ENCODE measurements at places on chromosomes 1 and 21.

DNA sequence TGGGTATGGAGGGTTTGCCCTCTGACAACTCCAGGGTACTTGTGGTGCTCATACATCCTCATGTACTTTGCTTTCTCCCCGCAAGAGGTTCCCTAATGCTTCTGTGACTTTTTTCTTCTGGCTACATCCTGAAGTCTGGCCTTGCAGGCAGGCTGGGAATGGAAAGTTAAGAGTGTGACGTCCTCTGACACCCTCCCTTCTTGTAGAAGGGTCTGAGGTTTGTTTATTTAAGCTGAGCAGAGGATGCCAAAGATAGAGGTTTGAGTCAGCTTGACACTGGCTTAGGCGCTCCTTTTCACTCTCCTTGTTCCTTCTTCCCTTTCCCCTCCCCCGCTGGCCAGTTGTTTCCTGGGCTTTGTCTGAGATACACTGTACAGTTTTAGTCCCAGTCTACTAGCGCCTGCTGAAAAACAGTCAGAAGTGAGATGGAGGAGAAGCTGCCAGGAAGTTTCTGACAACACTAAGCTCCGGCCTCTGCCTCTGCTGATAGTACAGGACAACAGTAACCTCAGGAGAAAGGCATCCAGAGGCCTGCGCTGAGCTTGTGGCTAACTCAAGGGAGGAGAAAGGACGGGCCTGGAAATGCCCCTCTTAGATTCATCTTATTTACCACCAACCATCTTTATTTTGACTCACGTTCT is at the start of gene MACF1:
Gene MACF1, plus strand, starts transcription at position 255 of the 641 bp plus-strand sequence. Its CDS starts 328 bp downstream, at position 583.
- no peaks in the 10 kb centered on the region for H3K27me3 ChIP-seq
- H3K36me3 ChIP-seq, result no peaks in the 10 kb centered on the region
- H3K4me3 ChIP-seq, result no peak within 1 kb of the TSS
- peak within 1 kb of the TSS; percentile 77 for H3K27ac ChIP-seq
- peak; percentile 93 for DNase-seq

GRCh38 chr1:58528518-58528917 is 18.0 kb downstream of the OMA1 start:
- no peak overlapping the region for H3K27ac ChIP-seq
- DNase-seq, result no peak
- H3K4me1 ChIP-seq, result no peaks in the 10 kb centered on the region
- no peak overlapping the region for H3K4me3 ChIP-seq

GRCh38 chr1:43438006-43438405 is 15.7 kb downstream of the HYI start:
- no peak overlapping the region for H3K4me3 ChIP-seq
- H3K27me3 ChIP-seq, result no peaks in the 10 kb centered on the region
- no peak for DNase-seq
- no peaks in the 10 kb centered on the region for H3K4me1 ChIP-seq

DNA sequence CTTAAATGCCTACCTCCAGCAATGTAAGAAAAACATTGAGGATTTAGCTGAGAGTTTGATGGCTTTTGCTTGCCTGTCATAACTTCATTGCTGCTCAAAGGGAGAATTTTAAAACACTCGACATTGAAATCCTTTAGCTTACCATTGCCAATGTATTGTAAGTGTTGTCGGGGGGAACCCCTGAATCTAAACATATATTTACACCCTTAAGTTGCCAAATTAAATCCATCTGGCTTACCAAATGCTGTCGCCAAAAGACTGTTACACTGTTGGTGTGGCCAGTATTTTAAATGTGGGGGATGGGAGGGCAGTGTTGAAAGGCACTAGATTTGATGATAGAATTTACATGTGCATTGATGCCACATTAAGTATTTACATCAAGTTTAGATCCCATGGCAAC is 24.9 kb upstream of the C1orf105 start:
- no peaks in the 10 kb centered on the region for H3K27me3 ChIP-seq
- DNase-seq, result no peak
- H3K4me3 ChIP-seq, result no peak overlapping the region
- no peaks in the 10 kb centered on the region for H3K36me3 ChIP-seq
- peaks cover 5% of the 10 kb centered on the region for H3K4me1 ChIP-seq

DNA sequence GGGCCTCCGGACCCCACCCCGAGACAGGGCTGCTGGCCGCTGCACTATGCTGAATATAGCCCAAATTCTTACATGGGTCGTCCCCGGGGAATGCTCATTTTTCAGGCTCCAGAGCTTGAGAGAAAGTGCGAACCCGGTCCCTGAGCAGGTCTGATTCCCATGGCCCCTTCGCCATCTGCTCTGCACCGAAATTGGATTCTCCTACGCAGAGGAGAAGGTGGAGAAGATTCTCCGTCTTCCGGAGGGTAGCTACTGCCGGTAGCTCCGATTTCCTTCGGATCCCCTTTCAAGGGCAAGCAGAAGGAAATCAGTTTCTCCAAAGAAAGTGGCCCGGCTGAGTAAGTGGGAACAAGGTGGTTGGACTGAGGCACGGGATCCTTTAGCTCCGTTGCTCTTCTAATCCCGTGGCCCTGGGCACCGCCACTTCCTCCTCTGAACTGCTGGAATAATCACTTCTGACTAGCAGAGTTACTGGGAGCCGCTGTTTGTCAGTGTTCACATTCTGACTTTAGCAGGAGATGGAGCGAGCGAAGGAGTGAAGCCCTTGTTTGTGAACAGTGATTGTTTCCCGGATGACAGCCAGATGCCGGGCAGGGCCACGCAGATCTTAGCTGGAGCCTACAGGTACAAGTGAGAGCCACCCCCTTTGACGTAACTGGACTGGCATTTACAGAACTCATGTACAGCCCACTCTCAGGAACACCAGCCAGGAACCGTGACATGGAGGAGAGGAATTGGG is 1.1 kb upstream of the ZNF496 start:
- peaks cover 7% of the 10 kb centered on the region for H3K36me3 ChIP-seq
- DNase-seq, result peak; percentile 43
- no peaks in the 10 kb centered on the region for H3K27me3 ChIP-seq
- peaks cover 32% of the 10 kb centered on the region for H3K4me1 ChIP-seq
- H3K27ac ChIP-seq, result no peak overlapping the region

GRCh38 chr1:234542211-234542850 is 63.4 kb upstream of the TARBP1 start:
- no peaks in the 10 kb centered on the region for H3K36me3 ChIP-seq
- no peak for DNase-seq
- no peak overlapping the region for H3K4me3 ChIP-seq
- H3K27ac ChIP-seq, result no peak overlapping the region

DNA sequence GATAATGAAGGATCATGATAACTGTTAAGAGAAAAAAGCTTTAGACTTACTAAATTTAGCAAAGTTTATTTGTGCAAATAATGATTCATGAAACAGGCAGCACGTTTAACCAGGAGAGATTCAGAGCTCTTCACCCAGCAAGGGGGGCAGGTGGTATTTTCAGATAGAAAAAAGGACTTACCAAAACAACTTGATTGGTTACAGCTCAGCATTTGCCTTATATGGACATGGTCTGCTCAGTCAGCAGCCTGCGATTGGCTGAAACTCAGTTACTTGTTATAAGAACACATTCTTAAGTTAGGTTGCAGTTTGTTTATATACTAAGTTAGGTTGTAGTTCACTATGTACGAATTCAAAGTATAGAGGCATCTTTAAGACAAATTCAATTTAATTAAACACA is 165.6 kb downstream of the DUSP10 start:
- DNase-seq, result peak; percentile 14
- H3K36me3 ChIP-seq, result no peaks in the 10 kb centered on the region
- H3K4me1 ChIP-seq, result peaks cover 2% of the 10 kb centered on the region
- H3K27ac ChIP-seq, result no peak overlapping the region
- no peaks in the 10 kb centered on the region for H3K27me3 ChIP-seq

DNA sequence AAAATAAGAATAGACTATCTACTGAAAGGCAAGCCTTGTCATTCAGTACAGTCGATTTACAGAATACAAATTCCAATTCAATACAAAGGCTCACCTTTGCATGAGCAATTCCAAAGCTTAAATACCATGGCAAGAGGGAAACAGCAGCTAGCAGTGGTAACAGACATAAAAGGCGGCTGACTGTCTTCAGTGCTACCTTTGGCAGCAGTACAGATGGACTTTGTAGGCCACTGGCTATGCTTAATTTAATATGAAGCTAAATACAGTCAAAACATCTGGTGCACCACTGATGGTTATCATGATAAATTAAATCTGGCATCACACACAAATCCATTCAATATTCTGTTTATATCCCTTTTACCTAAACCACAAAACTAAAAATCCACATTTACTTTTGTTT is 62.4 kb downstream of the RERE start:
- peaks cover 2% of the 10 kb centered on the region for H3K4me1 ChIP-seq
- H3K27me3 ChIP-seq, result no peaks in the 10 kb centered on the region
- H3K27ac ChIP-seq, result no peak overlapping the region
- DNase-seq, result no peak
- no peaks in the 10 kb centered on the region for H3K36me3 ChIP-seq
- H3K4me3 ChIP-seq, result no peak overlapping the region

GRCh38 chr1:179714159-179714558 is 28.9 kb upstream of the FAM163A start:
- no peaks in the 10 kb centered on the region for H3K36me3 ChIP-seq
- no peaks in the 10 kb centered on the region for H3K4me1 ChIP-seq
- H3K4me3 ChIP-seq, result no peak overlapping the region
- no peak overlapping the region for H3K27ac ChIP-seq
- no peak for DNase-seq
- no peaks in the 10 kb centered on the region for H3K27me3 ChIP-seq

DNA sequence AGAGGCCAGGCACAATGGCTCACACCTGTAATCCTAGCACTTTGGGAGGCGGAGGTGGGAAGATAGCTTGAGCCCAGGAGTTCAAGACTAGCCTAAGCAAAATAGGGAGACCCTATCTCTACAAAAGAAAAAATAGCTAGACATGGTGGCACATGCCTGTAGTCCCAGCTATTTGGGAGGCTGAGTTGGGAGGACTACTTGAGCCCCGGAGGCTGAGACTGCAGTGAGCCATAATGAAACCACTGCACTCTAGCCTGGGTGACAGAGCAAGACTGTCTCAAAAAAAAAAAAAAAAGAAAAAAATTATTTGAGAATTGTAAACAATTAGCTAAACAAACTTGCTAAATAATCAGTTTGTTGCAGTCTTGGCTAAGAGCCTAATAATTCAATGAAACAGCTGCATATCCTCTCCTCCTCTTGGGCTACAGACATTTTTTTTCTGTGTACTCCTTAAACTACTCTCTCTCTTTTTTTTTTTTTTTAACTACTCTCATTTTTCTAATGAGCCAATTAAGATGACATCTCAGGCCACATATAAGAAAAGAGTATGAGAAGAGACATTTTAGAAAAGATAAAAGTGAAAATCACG is 10.5 kb upstream of the DNAJB4 start:
- H3K27me3 ChIP-seq, result no peaks in the 10 kb centered on the region
- H3K4me1 ChIP-seq, result no peaks in the 10 kb centered on the region
- no peaks in the 10 kb centered on the region for H3K36me3 ChIP-seq
- no peak overlapping the region for H3K4me3 ChIP-seq

- DNase-seq, result peak; percentile 81
- peaks cover 20% of the 10 kb centered on the region for H3K4me1 ChIP-seq
- no peak overlapping the region for H3K4me3 ChIP-seq
Measured at GRCh38 chr1:39159224-39160036, 45.1 kb upstream of the MACF1 start.

GRCh38 chr1:220301630-220302029 is 29.4 kb upstream of the RAB3GAP2 start:
- no peaks in the 10 kb centered on the region for H3K4me1 ChIP-seq
- DNase-seq, result no peak
- H3K36me3 ChIP-seq, result no peaks in the 10 kb centered on the region

DNA sequence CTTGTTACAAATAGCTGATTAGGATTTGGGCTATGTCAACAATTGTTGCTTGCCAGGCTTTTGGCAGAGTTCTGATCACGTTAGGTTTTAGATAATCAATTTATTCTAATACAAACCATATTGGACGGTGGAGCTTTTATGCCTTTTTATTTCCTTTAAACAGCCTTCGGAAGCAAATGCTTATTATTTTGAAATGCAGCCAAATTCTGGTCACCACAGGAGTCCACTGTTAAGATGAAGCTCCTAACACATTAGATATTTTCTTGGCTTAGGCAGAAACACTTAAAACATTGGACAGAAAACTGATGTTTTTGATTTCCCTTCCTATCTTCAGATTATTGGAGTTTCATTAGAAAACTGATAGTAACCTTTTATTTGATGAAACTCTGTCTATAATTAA is 82.9 kb downstream of the CENPF start:
- H3K27me3 ChIP-seq, result no peaks in the 10 kb centered on the region
- peaks cover 4% of the 10 kb centered on the region for H3K4me1 ChIP-seq
- no peak overlapping the region for H3K27ac ChIP-seq
- DNase-seq, result no peak
- H3K36me3 ChIP-seq, result no peaks in the 10 kb centered on the region
- H3K4me3 ChIP-seq, result no peak overlapping the region

DNA sequence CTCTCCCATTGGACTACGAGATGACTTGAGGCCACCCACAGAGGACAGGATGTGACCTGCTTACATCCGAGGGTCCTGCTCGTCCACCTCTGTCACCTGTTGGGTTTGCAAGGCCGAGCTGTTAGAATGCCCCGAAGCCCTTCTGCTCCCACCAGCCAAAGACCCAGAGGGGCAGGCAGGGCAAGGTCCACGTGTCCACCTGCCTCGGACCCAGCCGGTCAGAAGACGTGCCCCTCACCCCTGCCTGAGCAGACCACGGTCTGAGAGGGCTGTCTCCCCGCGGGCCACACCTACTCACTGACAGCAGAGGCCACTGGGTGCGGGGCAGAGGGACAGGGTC is 30.3 kb upstream of the TRAPPC10 start:
- H3K4me3 ChIP-seq, result no peak overlapping the region
- H3K4me1 ChIP-seq, result peaks cover 2% of the 10 kb centered on the region
- peak; percentile 54 for DNase-seq
- no peak overlapping the region for H3K27ac ChIP-seq
- no peaks in the 10 kb centered on the region for H3K36me3 ChIP-seq

- no peak for DNase-seq
- no peaks in the 10 kb centered on the region for H3K4me1 ChIP-seq
- H3K27me3 ChIP-seq, result no peaks in the 10 kb centered on the region
- H3K36me3 ChIP-seq, result peaks cover 4% of the 10 kb centered on the region
- H3K27ac ChIP-seq, result no peak overlapping the region
- H3K4me3 ChIP-seq, result no peak overlapping the region
Measured at GRCh38 chr21:17783481-17784179, 35.5 kb downstream of the C21orf91 start.

- DNase-seq, result peak; percentile 22
- peaks cover 2% of the 10 kb centered on the region for H3K4me1 ChIP-seq
- no peaks in the 10 kb centered on the region for H3K27me3 ChIP-seq
- peaks cover 4% of the 10 kb centered on the region for H3K36me3 ChIP-seq
Measured at GRCh38 chr1:1781526-1781903, 3.2 kb upstream of the NADK start.

DNA sequence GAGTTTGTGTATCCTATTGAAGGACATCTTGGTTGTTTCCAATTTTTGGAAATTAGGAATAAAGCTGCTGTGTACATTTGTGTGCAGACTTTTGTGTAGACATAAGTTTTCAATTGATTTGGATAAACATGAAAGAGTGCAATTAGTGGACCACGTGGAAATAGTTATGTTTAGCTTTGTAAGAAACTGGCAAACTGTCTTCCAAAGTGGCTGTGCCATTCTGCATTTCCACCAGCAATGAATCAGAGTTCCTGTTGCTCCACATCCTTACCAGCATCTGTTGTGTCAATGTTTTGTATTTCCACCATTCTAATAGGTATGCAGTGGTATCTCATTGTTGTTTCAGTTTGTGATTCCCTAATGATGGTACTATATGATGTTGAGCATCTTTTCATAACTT is 46.5 kb downstream of the FH start:
- no peaks in the 10 kb centered on the region for H3K4me1 ChIP-seq
- H3K27me3 ChIP-seq, result no peaks in the 10 kb centered on the region
- no peaks in the 10 kb centered on the region for H3K36me3 ChIP-seq
- no peak overlapping the region for H3K27ac ChIP-seq
- no peak overlapping the region for H3K4me3 ChIP-seq
